ENCODE measurements at places on chromosomes 6 and 20.

DNA sequence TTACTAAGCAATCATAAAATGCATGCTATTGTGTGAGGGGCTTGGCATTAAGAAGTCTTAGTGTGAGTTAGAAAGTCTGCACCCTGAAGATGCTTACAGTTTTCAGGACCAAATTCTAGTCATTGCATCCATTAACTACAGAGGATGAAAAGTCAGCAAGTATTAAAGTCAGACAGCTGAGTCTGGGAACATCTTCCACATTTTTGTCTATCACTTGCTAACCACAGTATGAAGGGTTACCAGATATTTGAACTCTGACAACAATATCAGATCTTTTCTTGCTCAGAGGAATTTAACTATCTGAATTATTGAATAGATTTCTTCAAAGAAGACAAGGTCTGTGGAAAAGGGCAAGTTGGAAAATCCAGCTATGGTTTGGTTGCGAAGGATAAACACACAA lies 264.4 kb downstream of the BTBD9 start:
- no peak for DNase-seq

GRCh38 chr20:44098657-44099056 lies 88.3 kb downstream of the JPH2 start:
- DNase-seq, result no peak

GRCh38 chr6:158717341-158718330 lies 67.8 kb downstream of the SYTL3 start:
- no peak for DNase-seq

- peak; percentile 78 for DNase-seq
These were observed 156.0 kb downstream of the RFPL4B start for GRCh38 chr6:112503091-112503596.

- DNase-seq, result no peak
These were observed 598.8 kb downstream of the MAFB start for GRCh38 chr20:40090236-40090635.

DNA sequence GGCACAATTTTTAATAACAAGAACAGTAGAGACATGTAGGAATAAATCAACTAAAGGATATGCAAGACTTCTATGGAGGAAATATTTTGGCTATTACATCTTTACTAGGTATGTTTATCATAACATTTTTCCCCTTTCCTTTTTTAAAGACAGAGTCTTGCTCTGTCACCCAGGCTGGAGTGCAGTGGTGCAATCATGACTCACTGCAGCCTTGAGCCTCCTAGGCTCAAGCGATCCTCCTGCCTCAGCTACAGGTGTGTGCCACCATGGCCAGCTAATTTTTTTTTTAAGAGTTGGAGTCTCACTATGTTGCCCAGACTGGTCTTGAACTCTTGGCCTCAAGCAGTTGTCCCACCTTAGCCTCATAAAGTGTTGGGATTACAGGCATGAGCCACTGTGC lies 37.0 kb downstream of the AKAP7 start:
- no peak for DNase-seq

- no peak for DNase-seq
These were observed 621.1 kb upstream of the ADGRB3 start for GRCh38 chr6:68013780-68014515.

DNA sequence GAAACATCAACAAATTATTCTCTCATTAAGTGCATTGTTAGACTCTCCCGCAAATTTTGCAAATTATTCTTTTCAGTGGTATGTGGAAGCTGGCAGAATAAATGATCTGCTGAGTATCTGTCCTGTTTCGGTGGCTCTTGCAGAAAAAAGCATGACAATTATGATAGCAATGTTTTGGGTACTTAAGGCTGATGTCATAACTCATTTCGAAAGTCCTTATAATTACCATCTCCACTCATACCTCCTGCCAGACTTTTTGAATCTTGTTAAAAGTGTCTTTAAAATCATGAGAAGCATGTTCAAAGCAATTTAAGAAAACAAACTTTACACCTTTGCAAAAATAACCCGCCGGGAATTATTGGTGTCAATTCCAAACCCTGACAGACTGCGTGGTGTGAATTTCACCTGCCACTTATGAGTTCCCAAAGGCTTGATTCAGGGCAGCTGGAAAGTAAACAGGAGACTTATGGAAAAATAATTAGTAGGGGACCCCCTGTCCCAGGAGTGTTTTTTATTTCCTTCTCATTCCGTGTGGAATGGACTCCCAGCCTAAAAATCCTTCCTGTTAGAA lies 87.6 kb upstream of the E2F3 start:
- DNase-seq, result no peak

All from midbrain (tissue), 1 donor.